Stimulated activated CD8-positive, alpha-beta memory T cell treated with anti-CD3 and anti-CD28 coated beads, Interleukin-12 subunit alpha, Interleukin-12 subunit beta, amount 100 ng/mL, for 1 hour (primary cell): ENCODE measurements at places on chromosomes 3 and 15.

DNA sequence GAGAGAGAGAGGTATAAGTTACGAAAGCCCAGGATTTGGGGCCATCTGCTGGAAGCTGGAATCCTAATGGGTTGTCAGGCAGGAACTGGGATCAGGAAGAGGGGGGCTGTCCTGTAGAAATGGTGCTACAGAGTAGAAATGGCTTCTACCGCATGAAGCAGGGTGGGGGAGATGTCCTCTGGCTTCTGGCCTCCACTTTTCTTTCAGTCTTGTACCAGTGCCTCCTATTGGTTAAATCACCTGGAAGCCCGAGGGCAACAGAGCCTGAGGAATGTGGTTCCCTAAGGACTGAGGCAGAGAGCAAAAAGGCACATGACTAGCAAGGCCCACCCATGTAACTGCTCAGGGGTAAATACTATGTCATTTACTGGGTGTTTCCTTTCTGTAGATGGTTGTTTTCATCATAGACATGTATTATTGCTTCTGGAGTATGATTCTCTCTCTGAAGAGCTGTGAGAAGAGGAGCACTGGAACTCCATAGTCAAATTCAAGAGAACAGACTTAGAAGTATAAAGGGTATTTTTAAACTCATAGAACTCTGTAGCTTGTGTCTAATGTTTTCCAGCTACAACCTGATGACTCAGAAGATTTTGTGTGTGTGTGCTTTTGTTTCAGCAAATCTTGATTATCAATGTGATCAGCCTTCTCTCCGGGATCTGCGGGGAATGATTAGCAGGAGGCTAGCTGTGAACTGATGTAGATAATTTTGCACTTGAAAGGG is 20.2 kb upstream of the MITF start:
- no peak for DNase-seq

DNA sequence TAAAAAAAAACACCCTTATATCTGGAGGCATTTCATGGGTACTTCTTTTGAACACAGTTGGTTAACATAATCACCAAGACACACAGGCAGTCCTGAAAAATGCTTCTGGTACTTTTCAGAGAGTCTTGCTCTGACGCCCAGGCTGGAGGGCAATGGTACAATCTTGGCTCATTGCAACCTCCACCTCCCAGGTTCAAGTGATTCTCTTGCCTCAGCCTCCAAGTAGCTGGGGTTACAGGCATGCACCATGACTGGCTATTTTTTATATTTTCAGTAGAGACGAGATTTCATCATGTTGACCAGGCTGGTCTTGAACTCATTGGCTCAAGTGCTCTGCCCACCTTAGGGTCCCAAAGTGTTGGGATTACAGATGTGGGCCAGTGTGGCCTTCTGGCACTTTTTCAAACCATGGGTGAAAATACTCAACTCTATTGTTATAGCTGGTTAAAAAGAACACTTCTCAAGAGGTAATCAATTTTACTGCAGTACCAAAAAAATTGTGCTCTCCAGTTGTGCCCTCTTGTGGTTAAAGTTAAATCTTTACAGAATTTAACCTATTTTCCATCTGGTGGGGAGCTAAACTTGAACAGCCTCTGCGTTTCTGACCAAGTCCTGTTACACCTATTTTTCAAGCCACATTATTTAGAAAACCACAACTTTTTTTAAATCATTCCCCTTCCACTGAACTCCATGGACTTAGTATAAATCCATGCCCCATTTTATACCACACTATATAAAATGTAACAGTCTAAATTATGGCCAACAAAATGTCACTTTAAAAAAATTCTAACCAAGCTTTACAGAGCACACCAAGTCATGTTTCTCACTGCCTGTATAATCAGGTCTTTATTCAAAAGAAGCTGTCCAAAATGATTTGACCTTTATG is 1.2 kb upstream of the SNAPC5 start:
- DNase-seq = no peak

DNA sequence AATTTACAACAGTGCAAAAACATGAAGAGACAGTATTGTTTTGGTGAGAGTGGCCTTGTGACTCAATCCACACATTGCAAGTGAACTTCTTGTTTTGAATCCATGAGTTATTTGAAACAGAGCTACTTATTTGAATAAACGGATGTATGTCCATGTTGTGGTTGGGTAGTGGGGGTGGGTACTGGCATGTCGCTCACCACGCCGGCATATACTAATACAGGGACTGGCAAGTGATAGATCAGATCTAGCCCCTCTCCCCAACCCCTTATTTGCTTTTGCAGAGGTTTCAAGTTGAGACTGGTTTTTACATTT is 83.8 kb downstream of the EDEM1 start:
- DNase-seq = no peak

DNA sequence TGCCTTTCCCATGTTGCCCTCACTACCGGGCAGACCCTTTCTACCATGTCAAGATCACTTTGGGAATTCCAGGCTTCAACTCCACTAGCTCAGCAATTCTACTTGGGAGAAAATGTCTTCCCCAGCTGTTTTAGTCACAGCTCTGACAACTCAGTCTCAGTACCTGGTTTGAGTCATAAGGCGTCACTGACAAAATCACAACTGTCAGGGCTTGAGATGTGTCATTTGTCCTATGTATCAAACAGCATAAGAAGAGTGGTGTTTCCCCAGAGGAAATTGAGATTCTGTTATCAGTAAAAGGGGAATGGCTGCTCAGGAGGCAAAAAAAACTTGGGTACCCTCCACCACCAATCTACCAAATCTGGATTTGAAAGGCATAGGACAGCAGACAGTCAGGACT is 594.9 kb upstream of the SUCLG2 start:
- no peak for DNase-seq

DNA sequence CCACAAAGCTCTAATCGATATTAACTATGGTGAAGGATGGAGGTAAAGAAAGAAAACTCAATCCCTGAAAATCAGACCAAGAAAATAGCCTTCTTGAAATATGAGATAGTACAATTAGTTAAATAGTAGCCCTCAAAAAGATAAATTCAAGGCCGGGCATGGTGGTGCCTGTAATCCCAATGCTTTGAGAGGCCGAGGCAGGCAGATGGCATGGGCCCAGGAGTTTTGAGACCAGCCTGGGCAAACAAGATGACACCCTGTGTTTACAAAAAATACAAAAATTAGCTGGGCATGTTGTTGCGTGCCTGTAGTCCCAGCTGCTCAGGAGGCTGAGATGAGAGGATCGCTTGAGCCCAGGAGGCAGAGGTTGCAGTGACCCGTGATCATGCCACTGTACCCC is 31.6 kb upstream of the CEP152 start:
- DNase-seq = no peak

- no peak for DNase-seq
Measured at GRCh38 chr15:22930782-22931484, 49.2 kb downstream of the CYFIP1 start.

GRCh38 chr3:45803252-45803935 is 7.1 kb upstream of the SLC6A20 start:
- DNase-seq = no peak

DNA sequence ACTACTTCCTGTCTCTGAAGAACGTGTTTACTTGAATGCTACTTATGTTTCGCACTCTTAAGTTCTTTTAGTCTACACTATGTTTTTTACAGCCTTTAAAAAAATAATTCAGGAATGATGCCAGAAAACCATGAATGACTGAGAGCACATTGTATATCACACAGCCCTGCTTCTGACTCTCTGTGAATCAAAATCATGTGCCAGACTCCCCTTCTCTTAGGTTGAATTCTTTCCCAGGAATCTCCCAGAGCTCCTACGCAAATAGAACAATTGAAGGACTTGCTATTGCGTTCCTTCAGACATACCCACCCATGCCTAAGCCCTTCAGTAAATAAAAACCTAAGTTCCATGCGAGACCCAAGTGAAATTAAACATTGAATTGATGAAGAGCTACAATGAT is 782.0 kb upstream of the ALCAM start:
- no peak for DNase-seq
